K562 (cell line): ENCODE measurements at places on chromosomes 7 and 10. TPM values are rescaled to one million over a fixed set of nuclear protein-coding genes. Genes with fewer than 3 reads are reported as not detected.

The OIT3 gene
- polyA plus RNA-seq: not detected in 2 replicates

The HOXA11 gene
- not detected in 2 replicates for polyA plus RNA-seq

The SYNPO2L gene
- polyA plus RNA-seq: not detected in 2 replicates

The RBP3 gene
- not detected in 2 replicates for polyA plus RNA-seq

The ACHE gene
- 8.0 and 9.3 TPM in 2 replicates for polyA plus RNA-seq

The JAKMIP3 gene
- 0.01 TPM in 1 of 2 replicates, not detected in the other for polyA plus RNA-seq

The TEX47 gene
- polyA plus RNA-seq: not detected in 2 replicates

The CARD11 gene
- polyA plus RNA-seq: 8.3 and 10.2 TPM in 2 replicates

The PDE1C gene
- polyA plus RNA-seq: under 0.01 TPM in 1 of 2 replicates, not detected in the other

The PRR15 gene
- polyA plus RNA-seq: not detected in 2 replicates

The AKR1C4 gene
- not detected in 2 replicates for polyA plus RNA-seq

The ZNF25 gene
- polyA plus RNA-seq: 1.00 and 1.3 TPM in 2 replicates

The FIS1 gene
- 247 and 257 TPM in 2 replicates for polyA plus RNA-seq

The INMT gene
- polyA plus RNA-seq: not detected in 2 replicates

The CYP2C18 gene
- polyA plus RNA-seq: not detected in 2 replicates

The ANKRD16 gene
- 10.4 and 11.6 TPM in 2 replicates for polyA plus RNA-seq

The ADAM12 gene
- polyA plus RNA-seq: not detected in 2 replicates

The TRIL gene
- polyA plus RNA-seq: not detected in 2 replicates

The FGL2 gene
- polyA plus RNA-seq: not detected in 2 replicates

The CPED1 gene
- polyA plus RNA-seq: 195 and 210 TPM in 2 replicates

The NUTM2D gene
- polyA plus RNA-seq: 5.4 and 6.4 TPM in 2 replicates

The LRRC61 gene
- polyA plus RNA-seq: 42.0 and 46.5 TPM in 2 replicates

The PHYH gene
- polyA plus RNA-seq: 4.2 and 6.2 TPM in 2 replicates

The CASP7 gene
- 8.9 TPM in 2 replicates for polyA plus RNA-seq

The LRRC17 gene
- 0.07 TPM in 1 of 2 replicates, not detected in the other for polyA plus RNA-seq

The MBLAC1 gene
- polyA plus RNA-seq: 1.6 and 2.3 TPM in 2 replicates

The ZNF365 gene
- polyA plus RNA-seq: not detected in 2 replicates
